Stimulated activated CD8-positive, alpha-beta memory T cell treated with anti-CD3 and anti-CD28 coated beads, Interleukin-4, amount 100 ng/mL, for 1 hour (primary cell): ENCODE measurements at places on chromosomes 4 and X.

DNA sequence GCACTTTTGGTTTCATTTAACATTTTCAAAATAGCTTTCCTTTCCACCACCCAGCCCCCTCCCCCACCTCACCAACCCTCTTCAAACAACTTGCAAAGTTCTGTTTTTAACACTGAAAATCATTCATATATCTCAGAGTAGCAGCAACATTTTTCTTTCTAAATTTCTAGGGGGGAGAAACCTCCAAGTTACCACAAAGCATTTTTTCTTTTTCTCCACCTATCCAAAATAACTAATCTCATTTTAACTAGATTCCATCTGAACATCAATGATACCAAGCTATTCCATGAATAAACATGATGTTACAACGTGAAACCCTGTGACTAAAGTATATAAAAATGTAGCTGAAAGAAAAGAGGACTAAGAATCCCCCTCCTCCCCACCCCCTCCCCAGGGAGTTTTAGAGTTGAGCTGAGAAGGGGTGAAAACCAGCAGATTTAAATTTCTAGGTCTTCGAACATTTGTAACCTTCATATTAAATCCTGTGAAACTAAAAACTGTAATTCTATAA is 5.2 kb downstream of the LDB2 start:
- no peak for DNase-seq

DNA sequence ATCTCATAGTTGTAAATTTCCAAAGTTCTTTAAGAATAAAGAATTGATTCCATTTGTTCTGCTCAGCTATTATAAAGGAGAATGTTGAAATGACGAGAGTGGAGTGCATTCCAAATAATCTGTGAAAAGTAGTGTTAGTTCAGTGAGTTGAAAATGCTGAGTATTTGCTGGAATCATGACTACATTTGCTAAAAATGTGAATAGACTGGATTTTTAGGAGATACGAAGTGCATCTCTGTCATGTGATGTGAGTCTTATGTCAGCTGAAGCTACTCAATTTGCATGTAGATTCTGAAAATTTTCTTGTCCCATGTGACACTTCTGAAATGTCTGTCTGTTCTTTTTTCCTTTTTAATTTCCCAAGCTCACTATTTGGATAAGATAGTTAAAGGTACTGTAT is 206.0 kb downstream of the DCTD start:
- DNase-seq, result no peak

- DNase-seq, result no peak
Measured at GRCh38 chrX:114930227-114930626, 87.2 kb downstream of the IL13RA2 start.

DNA sequence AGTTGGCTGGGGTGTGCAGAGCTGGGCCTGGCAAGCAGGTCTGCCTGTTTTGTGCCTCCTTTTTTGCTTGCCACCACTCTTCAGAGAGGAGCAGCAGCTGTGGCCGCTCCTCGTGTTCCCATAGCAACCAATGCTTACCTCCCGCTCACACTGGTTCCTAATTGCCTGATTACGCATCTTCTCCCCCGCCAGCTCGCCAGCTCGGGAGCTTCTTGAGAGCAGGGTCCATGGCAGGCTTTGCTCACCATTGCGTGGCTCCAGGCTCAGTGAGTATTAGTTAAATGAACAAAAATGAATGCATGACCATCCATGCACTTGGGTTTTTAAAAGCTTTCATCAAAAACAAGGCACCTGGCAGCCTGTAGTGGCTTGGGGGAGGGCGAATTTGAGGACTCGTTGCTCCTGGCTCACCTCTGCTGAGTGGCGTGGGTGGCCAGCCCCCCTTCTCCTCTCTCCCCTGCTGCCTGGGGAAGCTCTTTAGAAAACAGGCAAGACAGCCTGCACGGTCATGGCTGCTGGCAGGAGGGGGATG is 14.2 kb upstream of the PJA1 start:
- DNase-seq, result no peak

DNA sequence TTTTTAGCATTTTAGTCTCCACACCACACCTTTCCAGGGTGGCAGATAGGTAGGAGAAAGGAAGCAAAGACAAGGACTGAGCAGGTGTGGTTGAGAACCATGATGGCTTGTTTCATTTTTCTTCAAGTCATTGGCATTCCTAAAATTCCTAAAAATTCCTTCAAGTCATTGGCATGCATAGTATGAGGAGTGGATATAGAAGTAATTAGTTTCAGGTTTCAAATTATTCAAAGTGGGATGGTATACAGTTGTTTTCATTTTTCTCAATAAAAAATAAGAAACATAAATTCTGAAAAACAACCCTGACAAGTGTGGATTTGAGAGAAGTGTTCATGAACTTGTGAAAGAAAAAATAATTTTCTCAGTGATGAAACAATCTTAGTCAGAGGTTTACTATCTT is 22.3 kb upstream of the HERC3 start:
- no peak for DNase-seq

- no peak for DNase-seq
Measured at GRCh38 chr4:59412739-59413138, 1787.4 kb upstream of the ADGRL3 start.

- DNase-seq, result no peak
Measured at GRCh38 chr4:40337051-40337450, 1.9 kb downstream of the CHRNA9 start.

DNA sequence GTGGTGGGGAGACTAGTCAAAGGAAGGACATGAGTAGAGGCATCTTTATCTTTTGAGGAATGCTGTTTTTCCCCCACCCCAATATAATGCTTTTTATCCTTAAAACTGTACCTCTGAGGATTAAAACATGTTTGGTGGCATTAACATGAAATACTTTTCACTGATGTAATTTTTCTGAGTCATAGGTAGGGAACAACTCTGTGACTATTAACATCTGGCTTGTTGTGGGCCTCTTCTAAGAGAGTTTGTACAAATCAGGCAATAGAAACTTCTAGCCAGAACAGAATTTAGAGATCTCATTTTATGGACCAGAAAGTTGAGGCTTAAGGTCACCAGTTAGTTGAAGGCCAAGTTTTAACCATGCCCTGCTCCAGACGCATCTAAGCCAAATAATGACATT is 207.6 kb downstream of the SOX3 start:
- no peak for DNase-seq

DNA sequence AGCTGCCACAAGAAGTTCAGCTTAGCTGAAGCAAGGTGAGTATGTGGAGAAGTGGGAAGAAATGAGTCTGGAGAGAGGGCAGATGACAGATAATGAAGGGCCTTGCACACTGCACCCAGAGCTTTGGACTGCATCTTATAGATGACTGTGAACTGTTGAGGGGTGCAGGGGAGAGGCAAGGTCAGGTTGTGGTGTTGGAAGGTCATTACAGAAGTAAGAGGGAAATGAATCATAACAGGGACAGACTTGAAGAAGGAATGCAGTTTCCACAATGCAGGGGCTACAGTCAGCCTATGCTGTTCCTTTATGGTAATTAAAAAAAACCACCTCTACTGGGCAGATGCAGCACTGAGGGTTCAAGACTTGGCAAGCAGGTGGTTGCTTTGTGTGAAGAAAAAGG is 4.8 kb upstream of the IGFBP7 start:
- no peak for DNase-seq

GRCh38 chrX:48617542-48618340 is 20.4 kb downstream of the WDR13 start:
- DNase-seq, result no peak

- no peak for DNase-seq
Measured at GRCh38 chr4:38062776-38063097, 102.5 kb downstream of the PTTG2 start.

GRCh38 chr4:138911909-138912703 is 103.5 kb upstream of the NOCT start:
- DNase-seq, result no peak

DNA sequence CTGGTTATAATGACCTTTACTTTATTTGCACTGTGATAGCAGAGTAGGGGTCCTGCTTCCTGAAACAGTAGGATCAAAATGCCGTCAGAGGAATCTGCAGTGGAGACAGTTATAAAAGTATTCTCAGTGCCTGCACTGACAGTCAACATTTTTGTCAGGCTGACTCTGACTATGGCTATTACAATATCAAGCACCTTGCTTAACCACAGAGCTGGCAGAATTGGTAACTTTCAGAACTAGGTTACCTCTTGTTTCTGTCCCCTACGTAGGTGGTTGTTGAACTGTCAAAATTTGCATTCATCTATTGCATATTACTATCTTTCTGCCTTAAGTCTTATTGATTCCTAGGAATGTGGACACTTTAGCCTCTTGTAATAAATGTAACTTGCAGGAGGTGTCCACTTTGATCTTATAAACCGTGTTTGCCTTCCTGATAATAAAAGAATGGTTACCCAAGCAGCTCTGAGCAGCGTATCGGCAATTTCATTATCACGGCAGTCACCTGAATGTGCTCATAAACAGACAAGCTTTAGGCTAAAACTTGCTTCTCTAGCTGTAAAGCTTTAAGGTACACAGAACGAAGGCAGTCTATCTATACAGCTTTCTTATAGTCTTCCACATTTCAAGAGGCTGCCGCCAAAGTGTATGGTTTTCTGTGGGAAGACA is 353.0 kb upstream of the GALNT7 start:
- no peak for DNase-seq

DNA sequence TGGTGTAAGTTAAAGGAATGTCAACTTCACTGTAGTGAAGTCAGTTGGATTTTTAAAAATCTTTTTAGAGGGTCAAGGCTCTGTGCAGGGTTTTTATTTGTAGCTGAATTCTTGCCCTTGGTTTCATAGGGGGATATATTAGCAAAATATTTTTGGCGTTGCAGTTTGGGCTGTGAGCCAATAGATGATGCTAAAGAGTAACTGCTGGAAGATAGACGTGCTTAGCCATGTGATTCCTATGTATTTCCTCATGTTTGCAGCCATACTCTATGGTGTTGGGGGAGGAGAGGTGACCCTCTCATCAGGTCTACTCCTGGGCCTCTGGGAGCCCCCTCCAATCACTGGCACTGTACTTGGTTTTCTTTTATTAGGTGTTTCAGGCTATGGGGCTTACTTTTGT is 246.7 kb upstream of the ARHGAP24 start:
- no peak for DNase-seq

DNA sequence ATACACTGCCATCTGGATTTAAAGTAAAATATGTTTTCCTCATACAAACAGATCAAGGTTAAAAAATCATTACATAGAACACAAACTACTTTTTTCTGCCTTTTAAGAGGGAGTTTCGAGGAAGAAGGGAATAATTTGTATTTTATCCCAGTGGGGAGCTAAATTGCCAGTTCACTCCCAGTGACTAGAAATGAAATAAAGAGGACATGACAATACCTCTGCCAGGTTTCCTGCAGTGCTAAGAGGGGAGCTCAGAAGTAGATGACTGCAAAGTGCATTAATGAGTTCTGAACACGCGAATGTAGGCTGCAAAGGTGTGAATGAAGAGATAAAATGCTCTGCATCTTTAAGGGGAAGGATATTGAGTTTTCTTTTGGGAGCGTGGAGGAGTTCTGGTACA is 69.7 kb downstream of the SRPX start:
- no peak for DNase-seq

- no peak for DNase-seq
Measured at GRCh38 chrX:110032534-110033147, 29.7 kb downstream of the TMEM164 start.

DNA sequence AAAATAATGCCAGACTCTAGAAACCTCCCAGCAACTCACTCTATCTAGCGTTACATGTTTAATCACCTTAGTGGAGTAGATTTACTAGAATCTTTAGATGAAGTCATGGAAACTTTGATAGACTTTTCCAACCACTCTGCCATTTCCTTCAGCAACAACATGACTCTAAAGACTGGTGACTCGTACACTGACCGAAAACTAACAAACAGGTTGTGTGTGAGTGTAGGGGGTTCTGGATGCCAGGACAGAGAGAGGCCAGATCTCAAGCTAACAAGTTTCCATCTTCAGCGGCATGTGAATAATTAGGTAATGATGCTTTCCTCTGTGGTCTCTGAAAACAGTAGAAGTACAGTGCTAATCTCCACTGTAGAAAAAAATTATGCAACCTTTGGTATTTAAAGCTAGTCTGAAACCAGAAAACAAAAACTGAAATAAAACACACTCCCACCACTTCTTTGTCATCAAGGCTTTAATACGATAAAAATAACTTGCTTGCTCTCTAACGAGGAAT is 286.4 kb downstream of the PRDM5 start:
- DNase-seq, result no peak

GRCh38 chr4:66887061-66887460 is 658.2 kb downstream of the CENPC start:
- DNase-seq, result no peak

GRCh38 chr4:127214931-127215330 is 417.8 kb upstream of the INTU start:
- DNase-seq, result no peak

GRCh38 chr4:113162089-113162488 is 112.6 kb downstream of the ANK2 start:
- no peak for DNase-seq

GRCh38 chrX:123807835-123808416 is 51.9 kb upstream of the XIAP start:
- no peak for DNase-seq

- DNase-seq, result no peak
Measured at GRCh38 chr4:142129473-142129872, 493.1 kb downstream of the IL15 start.

DNA sequence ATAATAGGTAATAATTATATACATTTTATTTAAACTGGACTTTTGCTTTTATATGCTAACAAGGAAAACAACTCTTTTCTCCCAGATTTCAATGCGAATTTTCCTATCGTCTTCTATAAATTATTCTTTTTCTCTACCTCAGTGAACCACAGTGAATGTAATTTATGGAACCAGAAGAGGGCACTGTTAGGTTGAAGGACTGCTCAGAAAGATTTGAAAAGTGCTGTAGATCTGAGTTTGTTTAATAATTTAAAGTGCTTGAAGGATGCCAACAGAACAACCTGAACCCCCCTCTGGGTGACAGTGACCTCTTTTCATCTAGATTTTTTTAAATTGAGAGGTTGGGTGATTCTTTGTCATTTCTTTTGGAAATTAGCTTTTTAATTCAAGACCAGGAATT is 54.9 kb downstream of the PHOX2B start:
- no peak for DNase-seq

DNA sequence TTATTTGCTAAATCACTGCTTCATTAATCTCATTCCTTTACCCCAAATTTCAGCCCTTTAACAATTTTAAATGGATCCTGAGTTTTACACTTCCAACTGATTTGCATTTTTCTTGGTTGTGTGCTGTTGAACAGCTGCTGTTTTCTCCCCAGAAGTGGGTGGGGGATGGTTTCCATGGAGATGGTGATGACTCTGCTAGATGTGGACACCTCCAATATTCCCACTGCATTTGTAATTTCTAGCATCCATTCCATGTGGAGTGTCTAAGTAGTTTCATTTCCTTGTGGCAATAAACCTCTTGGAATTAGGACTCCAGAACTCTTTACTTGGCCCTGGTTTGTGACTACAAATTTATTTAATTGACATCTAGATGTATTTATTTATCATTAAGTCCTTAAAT is 330.4 kb downstream of the GBA3 start:
- no peak for DNase-seq
